Activated CD4-positive, alpha-beta T cell treated with anti-CD3 and anti-CD28 coated beads, Interleukin-2, amount 50 U/mL, for 4 hours (primary cell): ENCODE measurements at places on chromosomes 7 and 10.

DNA sequence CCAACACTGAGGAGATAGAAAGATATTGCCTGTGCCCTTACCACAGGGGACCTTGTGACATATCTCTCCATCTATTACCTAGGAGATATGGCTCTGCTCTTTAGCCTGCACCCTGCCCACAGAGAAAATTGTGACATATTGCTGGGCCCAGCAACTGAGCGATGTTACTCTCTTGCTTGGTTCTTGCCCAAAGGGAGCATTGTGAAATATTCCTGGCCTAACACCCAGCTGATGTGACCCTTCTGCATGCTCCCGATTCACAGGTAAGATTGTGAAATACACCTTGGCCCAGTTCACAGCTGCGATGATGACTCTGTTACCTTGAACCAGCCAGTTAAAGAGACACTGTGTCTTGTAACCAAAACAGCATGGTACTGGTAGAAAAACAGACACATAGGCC is 37.2 kb upstream of the ZNF107 start:
- no peak for DNase-seq

DNA sequence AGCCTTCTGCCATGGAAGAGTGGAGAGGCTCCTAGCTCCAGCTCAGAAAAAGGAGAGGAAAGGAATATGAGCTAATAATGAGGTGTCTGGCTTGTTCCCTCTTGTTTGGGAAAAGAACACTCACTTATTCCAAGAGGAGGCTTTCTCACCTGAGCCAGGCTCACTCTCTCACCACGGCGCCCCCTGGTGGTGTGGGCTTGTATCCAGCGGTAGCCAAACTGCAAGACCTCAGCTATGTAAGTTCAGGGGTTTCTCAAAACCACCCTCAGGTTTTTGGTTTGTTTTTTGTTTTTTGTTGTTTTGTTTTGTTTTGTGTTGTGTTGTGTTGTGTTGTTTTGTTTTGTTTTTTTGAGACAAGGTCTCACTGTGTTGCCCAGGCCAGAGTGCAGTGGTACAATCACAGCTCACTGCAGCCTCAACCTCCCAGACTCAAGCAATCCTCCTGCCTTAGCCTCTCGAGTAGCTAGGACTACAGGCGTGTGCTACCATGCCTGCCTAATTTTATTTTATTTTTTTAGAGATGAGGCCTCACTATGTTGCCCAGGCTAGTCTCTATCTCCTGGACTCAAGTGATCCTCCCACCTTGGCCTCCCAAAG is 124.0 kb downstream of the TMEM130 start:
- DNase-seq, result peak; percentile 57

GRCh38 chr10:4069491-4069890 is 284.5 kb upstream of the KLF6 start:
- DNase-seq, result no peak

DNA sequence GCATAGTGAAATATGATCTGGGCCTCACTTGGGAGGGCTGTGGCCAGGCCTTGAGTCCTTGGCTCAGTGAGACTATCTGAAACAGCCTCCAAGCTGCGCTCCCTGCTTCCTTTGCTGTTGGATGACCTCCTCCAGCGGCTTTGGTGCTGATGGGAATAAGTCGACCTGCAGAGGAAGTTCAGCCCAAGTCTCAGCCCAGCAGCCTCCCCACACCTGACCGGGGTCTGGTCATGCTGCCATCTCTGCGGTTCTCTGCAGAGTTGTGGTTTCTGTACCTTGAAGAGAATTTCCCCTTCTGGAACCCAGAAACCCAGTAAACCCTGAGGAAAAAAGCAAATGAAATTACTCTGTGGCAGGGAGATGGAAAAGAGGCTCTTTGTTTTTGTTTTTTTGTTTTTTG is 4.6 kb upstream of the RBAK start:
- no peak for DNase-seq

- no peak for DNase-seq
Observed at GRCh38 chr7:143043391-143043790, 8.8 kb upstream of the OR6V1 start.

GRCh38 chr10:62924344-62924748 is 108.2 kb upstream of the EGR2 start:
- DNase-seq, result no peak

DNA sequence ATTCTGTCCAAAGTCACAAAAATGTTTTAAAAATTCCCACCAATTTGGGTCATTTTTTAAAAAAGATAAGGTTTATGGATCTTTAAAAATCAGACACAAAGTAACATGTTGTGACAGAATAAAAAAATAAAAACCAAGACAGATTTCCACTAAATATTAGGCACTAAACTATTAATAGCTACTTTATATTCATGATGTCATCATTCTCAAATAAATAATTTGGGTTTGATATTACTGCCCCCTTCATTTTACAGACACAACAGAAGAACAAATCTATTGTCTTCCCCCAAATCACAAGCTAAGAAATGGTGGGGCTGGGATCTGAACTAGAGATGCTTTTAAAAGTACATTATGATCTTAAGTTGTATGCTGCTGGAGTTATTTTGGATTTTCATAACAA is 119.4 kb downstream of the MICU1 start:
- DNase-seq, result no peak

DNA sequence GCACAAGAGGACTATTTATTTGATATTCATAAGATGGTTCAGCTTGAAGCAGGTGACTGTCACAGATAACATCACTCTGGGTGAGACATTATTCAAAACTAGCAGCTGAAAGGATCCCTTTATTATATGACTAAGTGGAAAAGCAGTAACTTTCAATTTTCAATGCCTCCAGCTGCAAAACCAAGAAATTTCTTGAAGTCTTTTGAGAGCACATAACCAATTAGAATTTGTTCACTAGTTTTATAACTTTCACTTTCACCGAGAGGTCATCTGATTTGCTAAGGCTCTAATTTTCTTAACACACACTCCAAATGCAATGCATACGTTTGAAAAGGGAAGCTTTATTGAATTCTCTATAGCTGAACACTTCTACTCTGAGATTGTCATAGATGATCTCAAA is 88.6 kb upstream of the KLF14 start:
- DNase-seq, result no peak
